Placental pericyte (primary cell): ENCODE measurements at places on chromosomes 1 and 21. TPM values are rescaled to one million over a fixed set of nuclear protein-coding genes. Genes with fewer than 3 reads are reported as not detected.

The C4BPA gene
- not detected in 2 replicates for total RNA-seq

The MARK1 gene
- total RNA-seq: 0.43 and 0.66 TPM in 2 replicates

The GSTM5 gene
- 0.22 and 0.43 TPM in 2 replicates for total RNA-seq

The C1orf141 gene
- not detected in 2 replicates for total RNA-seq

The CFHR5 gene
- not detected in 2 replicates for total RNA-seq

The TGFB2 gene
- 15.2 and 18.6 TPM in 2 replicates for total RNA-seq

The NR1I3 gene
- total RNA-seq: not detected in 2 replicates

The LEFTY1 gene
- total RNA-seq: not detected in 2 replicates

The ANKRD65 gene
- under 0.01 and 0.14 TPM in 2 replicates for total RNA-seq

The RSPH1 gene
- under 0.01 TPM in 1 of 2 replicates, not detected in the other for total RNA-seq

The KIRREL1 gene
- 164 and 211 TPM in 2 replicates for total RNA-seq

The SERTAD4 gene
- 0.22 and 0.72 TPM in 2 replicates for total RNA-seq

The OR2T33 gene
- total RNA-seq: not detected in 2 replicates

The ESRRG gene
- under 0.01 TPM in 1 of 2 replicates, not detected in the other for total RNA-seq

The OTUD3 gene
- total RNA-seq: 4.0 and 7.7 TPM in 2 replicates

The FMN2 gene
- 2.6 and 5.4 TPM in 2 replicates for total RNA-seq

The SPOCD1 gene
- 56.7 and 148 TPM in 2 replicates for total RNA-seq

The TNFRSF8 gene
- under 0.01 and 0.14 TPM in 2 replicates for total RNA-seq

The USF1 gene
- total RNA-seq: 51.0 and 92.8 TPM in 2 replicates

The STUM gene
- total RNA-seq: not detected in 2 replicates

The MYOM3 gene
- total RNA-seq: 0.14 TPM in 1 of 2 replicates, not detected in the other

The CEP104 gene
- total RNA-seq: 31.3 and 35.4 TPM in 2 replicates
